ENCODE measurements at places on chromosomes 13 and 19.
A peak's percentile ranks its signal among the peaks of the same experiment; 100 is the strongest.

GRCh38 chr19:23983406-23983805 is 68.7 kb downstream of the ZNF726 start:
- DNase-seq, result no peak

DNA sequence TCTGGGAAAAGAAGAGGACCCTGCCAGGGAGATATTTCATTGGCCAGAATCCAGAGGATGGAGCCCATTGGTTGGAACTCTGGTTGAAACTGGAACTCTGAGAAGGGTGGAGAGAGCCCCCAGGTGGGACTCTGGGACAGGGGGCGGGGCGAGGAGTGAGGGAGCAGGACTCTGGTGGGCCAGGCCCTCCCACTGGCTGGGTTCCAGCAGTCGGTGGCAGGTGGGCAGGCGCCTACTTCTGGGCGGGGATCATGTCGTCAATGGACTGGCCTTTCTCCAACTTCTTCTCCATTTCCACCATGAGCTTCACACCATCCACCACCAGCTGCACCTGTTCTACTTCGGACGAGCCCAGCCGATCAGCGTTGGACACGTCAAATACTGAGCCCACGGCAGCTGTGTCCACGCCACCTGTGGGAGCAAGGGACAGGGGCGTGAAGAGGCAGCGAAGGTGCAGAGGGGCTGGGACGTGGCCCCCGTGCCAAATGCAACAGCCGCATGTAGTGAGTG is 16.1 kb downstream of the CKM start:
- DNase-seq, result no peak

- peak; percentile 57 for DNase-seq
These were observed 962 bp upstream of the IRS2 start for GRCh38 chr13:109787135-109787954.

GRCh38 chr13:113848020-113848419 is 15.9 kb downstream of the GAS6 start:
- no peak for DNase-seq

DNA sequence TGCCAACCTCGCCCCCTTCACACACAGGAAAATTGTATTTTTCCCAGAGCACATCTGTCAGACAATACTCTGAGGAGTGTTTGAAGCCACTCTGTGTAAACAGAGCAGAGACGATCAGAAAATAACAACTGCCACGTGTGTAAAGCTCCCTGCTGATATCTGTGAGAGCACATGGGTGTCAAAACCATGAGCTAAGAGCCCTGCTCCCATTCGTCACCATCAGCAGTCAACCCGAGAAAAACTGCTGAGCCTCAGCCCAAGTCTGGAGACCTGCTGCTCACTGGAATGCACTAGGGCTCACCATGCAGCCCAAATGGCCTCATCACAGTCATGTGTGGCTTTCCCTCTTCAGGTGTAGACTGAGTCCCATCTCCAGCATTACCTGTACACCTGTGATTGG is 304.1 kb downstream of the FGF14 start:
- DNase-seq, result no peak

DNA sequence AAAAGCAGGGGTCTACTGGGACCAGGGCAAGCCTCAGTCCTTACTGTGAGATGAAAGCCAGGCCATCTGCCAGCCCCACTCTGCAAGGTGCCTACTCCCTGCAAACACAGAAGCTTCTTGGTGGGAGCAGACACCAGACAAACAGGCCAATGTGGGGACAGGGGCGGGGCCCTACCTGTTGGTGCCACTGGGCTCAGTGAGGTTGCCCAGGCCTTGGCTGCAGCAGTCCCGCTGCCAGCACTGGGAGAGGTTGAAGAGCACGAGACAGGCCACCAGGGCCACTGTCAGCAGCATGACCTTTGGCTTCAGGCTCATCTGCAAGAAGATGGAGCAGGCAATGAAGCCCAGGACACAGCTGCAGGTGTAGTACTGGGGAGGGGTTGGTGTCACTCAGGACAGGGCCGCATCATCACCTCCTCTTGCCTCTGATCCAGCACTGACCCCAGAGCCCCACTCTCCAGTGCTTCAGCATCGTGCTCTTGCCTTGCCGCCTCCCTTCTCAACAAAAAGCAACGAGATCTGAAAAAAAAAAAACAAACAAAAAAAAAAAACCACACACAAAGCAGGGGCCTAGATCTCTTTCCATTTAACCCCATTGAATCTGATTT is 72.6 kb downstream of the NBEA start:
- no peak for DNase-seq

DNA sequence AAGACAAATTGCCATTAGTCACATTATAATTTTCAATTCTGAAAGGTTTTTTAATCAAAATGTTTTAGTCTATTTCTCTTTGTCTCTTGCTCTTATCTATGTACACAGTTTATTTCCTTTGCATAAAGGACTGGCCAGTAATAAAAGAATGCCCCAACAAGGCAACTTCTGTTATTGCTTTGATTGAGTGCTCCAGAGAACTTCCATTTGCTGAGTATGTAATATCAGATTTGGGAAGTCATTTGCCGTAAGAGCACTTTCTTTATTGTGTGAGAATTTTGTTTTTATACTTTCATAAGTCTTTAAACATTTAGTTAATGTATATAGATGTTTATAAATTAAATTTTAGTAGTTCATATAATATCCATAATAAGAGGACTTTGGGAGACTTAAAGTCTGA is 1140.4 kb downstream of the PCDH9 start:
- no peak for DNase-seq

DNA sequence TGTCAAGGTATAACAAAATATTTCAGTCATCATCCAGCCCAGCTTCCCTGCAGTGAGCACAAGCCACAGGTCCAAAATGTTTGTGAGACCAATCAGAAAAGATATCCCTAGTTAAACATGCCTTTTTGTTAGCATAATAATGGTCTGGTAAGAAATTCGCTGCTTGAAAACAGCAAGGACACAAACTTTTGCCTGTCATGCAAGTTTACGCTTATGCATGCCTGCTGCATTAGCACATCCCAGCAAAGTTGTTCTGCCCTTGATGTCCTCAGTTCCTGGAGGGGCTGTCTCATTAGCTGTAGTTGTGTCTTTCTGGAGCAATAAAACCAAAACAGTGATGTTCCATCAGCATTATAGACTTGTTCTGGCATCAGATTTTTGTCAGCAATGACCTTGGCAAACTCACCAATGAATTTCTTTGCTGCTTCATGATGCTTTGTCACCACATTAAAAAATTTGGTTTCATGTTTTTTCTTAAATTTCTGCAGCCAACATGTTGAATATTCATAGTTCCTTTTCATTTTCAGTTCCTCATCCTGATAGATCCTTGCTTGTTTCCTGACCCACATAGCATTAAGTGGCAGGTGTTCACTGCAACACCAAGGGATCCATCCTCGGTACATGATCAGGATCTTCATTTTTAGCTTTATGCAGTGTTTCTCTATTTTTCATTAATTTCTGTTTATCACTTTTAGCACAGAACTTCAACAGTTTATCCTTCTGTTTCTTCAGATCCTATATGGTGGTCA is 72.0 kb upstream of the GPR183 start:
- no peak for DNase-seq

- DNase-seq, result no peak
These were observed 14.9 kb downstream of the DPF1 start for GRCh38 chr19:38209152-38209551.

DNA sequence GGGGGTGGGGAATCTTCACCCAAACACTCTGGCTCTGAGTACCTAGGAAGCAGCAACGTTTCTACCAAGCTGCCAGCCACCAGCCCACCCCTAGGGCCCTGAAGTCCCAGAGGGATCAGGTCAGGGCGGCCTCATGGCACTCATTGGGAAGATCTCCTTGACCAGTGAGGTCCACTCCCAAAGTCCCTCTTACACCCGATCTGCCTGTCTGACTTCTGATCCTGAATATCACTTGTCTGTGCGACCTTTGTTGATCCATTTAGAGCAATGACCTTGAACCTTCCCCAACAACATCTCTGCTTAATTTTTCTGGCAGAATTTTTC is 2.1 kb upstream of the GNA15 start:
- no peak for DNase-seq

DNA sequence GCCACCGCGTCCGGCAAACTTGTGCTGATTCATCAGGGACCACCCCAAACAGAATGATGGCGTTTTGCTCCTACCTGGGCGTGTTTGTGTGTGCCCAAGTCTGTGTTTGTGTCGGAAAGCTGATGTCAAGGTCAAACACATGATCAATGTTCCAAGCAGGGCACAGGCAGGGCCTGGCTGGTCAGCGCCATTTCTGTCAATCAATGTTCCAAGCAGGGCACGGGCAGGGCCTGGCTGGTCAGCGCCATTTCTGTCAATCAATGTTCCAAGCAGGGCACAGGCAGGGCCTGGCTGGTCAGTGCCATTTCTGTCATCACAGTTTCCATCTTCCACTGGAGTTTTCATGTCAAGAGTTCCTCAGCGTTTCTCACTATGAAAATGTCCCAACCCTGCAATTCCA is 14.9 kb upstream of the GRTP1 start:
- no peak for DNase-seq

DNA sequence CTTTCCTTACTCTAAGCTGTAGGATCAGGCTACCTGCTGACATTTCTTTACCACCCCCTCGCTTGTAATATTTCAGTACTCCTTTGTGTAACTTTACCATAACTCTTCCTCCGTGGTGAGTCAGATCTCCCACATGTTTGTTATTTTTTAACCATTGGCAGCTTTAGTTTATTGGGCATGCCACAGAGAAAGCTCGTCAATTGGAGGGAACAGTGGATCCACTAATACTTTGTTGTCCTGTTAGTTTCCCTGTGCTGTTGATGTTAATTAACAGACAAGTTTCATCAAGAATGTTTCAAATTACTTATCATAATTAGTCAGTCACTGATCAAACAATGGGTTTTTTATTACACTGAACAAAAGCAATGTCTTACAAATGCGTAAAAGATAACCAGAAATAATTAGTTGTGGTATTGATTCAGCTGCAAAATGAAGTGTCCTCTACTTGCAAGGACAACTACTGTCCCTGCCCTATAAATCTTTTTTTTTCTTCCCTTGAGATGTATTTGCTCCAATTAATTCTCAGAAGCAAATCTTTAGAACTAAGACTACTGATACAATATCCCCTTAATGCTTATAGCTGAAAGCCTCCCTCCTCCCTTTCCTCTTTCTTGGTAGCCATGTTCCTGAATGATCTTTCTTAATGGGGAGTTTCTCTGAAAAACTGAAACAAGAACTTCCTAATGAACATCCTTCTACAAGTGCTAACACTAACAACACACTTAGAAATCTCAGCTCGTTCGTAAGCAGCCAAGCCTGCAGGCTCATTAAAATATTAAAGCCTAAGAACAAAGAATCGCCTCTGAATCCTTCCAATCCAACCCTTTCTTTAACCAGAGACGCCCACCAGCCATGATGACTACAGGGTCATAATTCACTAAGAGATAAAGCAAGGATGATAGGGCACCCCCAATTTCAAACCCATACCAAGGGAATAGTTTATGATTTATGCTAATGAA is 22.2 kb downstream of the EFNB2 start:
- peak; percentile 63 for DNase-seq

- peak; percentile 11 for DNase-seq
These were observed 9.1 kb downstream of the PLD3 start for GRCh38 chr19:40357640-40358039.

GRCh38 chr13:91520952-91521351 is 122.5 kb downstream of the GPC5 start:
- DNase-seq, result peak; percentile 1

DNA sequence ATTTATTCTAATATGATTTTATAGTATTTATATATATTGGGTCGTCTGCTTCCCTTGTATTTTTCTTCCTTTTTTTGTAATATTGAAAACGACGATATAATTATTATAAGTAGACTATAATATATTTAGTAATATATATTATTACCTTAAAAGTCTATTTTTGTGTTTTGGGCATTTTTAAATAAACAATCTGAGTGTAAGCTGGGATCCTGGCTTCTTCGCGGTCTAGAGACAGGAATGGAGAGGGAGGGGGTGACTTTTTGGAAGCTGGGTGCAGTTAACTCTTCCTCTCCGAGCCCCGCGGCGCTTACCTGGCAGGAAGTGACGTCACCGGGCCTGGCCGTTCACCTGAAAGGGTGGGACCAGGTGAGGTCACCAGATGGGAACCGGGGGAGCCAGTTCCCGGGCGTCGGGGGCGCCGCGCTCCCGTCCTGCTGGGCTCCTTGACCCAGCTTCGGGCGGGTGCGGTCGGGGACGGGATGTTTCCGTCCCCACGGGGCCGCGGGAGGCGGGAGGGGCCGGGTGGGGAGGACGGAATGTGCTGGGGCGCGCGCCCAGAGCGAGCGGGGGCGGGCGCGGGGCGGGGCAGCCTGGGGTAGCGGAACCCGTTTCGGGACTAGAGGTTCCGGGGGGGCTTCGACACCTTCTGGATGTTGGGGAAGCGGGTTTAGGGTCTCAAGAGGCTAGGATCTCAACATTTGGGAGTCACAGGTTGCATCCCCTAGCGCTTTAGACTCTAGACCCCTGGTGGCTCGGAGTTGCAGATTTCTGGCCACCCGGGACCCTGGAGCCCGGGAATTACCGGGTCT is 2.8 kb downstream of the ZFP36 start:
- peak; percentile 79 for DNase-seq

GRCh38 chr13:42574435-42575311 is 721 bp downstream of the TNFSF11 start:
- no peak for DNase-seq

GRCh38 chr13:110506859-110507566 is 54.5 kb downstream of the RAB20 start:
- DNase-seq, result peak; percentile 31

DNA sequence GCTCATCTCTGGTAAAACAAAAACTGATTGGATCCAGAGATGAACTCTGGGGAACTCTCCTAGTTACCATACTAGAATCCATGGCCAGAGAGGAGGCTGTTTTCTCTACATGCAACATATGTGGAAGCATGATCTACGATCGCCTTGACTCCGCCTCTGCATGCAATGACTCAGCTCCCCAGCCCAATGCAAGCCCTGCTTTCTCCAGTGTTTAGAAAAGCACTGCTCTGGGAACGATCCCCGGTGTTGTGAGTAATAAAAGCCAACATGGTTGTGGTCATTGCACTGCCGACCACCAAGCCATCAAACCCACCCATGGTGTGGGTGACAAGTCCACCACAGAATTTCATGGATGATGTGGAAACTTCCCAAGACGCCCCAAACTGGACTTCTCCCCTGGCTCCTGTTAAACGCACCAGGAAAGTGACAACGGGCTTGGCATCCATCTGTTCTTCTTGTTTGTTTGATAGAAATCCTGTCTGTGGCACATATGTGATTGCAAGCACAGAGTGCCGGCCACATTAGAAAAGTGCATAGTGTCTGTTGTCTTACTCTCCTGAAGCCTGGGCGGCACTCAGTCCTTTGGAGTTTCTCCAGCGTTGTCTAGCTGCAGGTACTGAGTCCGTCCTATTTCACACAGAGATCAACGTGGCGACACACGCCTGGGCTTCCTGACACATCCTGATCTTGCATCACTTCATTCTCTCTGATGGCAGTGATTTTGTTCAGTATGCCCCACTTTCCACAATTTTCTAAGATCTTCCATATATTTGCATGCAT is 36.4 kb upstream of the VSTM2B start:
- DNase-seq, result no peak

- DNase-seq, result no peak
These were observed 415.0 kb upstream of the SLITRK1 start for GRCh38 chr13:84297251-84297650.

DNA sequence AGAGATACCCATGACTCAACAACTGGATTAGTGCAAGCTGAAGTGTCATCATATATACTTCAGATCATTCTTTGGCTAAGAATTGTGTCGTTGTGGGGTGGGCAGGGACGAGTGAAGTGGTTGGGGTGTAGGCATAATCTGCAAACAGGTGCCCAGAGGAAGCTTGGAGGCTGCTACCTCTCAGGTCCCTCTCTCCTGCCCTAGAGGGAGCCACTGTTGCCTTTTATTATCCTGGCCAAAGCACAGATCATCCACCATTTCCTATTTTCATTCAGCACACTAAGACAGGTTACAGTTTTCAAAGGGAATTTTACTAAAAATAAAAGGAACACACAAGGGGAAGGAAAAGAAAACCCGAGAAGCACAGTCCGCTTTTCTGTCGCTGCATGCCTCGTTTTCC is 126.6 kb downstream of the HS6ST3 start:
- DNase-seq, result no peak

All from fibroblast of skin of back (primary cell).